ACHN (cell line): ENCODE measurements at places on chromosomes 11 and 22.

DNA sequence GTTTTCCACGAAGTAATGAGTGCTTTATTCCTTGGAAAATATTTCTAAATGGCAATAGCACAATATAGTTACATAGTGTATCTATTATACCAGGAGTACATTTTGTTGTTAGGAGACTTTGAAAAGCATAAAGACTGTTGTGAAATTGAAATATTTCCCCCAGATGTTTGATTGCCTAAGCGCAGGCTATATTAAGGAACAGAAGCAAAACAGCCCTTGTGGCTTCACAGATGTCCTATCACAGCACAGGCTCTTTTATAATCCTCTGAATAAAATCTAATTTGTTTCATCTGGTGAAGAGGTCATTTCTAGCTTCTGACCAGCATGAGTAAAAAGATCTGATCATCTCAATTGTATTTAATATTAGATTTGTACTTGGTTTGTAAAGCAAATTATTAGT is 48.2 kb downstream of the BSX start:
- DNase-seq = no peak

GRCh38 chr11:5367448-5368074 is 16.1 kb upstream of the OR51M1 start:
- no peak for DNase-seq

- no peak for DNase-seq
Measured at GRCh38 chr11:95187723-95188122, 43.3 kb downstream of the SESN3 start.

DNA sequence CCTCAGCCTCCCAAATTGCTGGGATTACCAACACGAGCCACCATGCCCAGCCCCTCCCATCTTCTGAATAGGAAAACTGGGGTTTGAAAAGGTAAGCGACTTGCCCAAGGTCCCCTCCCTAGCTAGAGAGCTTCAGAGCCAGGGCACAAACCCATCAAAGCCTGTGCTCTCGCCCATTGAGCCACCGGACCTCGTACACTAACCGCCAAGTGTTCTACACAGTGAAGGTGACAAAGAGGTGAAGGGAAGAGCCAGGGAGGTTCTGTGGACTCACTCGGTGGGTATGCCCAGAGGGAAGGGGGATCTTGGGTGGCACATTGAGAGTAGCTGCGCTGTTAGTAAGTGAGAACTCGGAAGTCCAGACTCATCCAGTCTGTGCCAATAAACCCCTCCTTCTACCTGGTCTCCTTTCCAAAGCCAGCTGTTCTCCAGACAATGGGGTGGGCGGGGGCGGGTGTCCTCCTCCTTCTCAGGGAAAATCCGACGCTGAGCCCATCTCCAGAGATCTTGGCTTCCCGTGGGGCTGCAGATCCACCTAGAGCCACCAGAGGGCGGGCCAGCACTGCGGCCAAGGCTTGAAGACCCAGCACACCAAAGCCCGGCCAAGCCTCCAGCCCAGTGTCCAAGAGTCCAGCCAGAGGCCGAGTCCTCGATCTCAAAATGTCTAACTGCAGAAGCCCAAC is 3.2 kb upstream of the RTN4RL2 start:
- DNase-seq = peak; percentile 78

DNA sequence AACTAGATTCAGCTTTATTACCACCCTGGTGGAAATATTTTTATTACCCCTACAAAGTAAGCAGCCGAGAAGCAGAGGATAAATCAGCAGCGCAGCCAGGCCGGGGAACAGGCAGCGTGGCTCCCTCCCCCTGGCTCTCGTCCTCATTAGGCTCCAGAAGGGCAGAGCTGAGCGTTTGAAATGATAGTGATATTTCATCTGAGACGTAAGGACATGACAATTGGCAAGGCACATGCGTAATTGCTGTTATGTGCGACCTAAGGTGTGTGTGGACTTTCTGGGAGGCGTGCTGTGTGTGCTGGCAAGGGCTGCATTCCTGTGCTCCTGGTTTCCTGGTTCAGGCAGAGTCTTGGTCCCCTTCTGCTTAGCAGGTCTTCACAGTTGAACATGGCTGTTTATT is 247.8 kb downstream of the TBC1D22A start:
- no peak for DNase-seq

- no peak for DNase-seq
Measured at GRCh38 chr11:50037251-50037650, 4.6 kb downstream of the OR4C45 start.

- DNase-seq = no peak
Measured at GRCh38 chr22:36010090-36010489, 18.5 kb downstream of the RBFOX2 start.

DNA sequence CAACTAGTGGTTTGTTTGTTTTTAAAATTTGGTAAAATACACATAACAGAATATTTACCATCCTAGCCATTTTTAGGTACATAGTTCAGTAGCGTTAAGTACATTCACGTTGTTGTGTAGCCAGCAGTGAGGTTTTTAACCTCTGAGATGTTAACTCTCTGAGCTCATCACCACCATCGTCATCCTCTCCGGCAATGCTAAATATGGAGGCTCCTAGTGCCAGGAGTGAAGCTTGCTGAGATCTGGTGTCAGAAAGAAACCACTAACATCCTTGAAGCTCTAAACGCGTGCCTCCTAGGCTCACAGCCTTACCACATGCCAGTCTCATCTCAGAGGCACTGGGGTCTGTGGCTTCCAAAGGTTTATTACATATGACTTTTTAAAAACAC is 330.2 kb upstream of the B3GAT1 start:
- DNase-seq = no peak

DNA sequence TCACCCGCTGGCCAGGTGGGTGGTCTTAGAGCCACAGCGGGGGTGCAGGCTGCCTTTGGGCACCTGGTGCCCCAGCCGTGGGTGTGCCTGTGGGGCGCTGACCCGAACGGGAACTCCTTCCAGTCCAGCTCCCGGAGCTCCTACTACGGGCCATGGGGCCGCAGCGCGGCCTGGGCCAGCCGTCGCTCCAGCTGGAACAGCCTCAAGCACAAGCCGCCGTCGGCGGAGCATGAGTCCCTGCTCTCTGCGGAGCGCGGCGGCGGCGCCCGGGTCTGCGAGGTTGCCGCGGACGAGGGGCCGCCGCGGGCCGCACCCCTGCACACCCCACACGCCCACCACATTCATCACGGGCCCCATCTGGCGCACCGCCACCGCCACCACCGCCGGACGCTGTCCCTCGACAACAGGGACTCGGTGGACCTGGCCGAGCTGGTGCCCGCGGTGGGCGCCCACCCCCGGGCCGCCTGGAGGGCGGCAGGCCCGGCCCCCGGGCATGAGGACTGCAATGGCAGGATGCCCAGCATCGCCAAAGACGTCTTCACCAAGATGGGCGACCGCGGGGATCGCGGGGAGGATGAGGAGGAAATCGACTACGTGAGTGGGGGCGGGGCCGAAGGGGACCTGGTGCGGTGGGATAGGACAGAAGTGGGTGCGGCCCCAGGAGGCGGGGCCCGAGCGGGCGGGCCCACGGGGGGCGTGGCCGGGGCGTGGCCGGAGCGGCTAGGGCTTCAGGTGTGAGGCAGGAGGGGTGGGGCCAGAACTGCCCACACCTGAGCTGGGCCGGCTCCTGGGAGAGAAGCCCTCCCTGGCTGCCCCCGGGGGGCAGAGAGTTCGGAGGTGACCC is 91.5 kb downstream of the CACNA1I start:
- no peak for DNase-seq

DNA sequence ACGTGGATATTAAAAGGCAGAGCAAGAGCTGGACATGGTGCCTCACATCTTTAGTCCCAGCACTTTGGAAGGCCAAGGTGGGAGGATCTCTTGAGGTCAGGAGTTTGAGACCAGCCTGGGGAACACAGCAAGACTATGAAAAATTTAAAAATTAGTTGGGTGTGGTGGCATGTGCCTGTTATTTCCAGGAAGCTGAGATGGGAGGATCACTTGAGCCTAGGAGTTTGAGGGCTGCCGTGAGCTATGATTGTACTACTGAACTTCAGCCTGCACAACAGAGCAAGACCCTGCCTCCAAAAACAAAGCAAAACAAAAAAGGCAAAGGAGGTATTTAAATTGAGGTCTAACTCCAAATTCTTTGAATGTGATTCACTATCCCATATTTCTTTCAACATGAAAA is 23.5 kb downstream of the RDX start:
- no peak for DNase-seq

DNA sequence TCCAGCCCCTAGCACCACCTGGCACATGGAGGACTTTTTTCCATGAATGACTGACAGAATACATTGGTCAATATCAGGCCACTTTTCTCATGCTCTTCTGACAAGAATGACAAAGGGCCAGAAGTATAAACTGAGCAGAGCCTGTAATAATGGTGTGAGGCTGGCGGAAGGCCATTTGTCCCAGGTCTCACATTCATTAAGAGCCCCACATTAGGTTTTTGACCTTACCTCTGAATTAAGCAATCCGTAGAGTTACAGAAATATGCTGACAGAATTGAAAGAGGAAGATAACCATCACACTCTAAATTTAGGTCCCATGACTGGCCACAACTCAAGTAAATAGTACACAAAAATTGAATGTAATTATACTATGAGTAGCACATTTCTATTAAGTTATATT is 55.2 kb downstream of the SYT9 start:
- DNase-seq = no peak

DNA sequence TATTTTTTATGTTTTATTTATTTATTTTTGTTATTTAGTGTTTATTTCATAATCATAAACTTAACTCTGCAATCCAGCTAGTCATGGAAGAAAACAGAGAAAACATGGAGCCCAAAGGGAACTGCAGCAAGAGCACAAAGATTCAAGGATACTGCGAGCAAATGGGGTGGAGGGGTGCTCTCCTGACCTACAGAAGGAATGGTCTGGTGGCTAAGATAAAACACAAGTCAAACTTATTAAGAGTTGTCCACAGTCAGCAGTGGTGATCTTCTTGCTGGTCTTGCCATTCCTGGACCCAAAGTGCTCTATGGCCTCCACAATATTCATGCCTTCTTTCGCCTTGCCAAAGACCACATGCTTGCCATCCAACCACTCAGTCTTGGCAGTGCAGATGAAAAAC is 36.7 kb downstream of the STIM1 start:
- no peak for DNase-seq

- peak; percentile 41 for DNase-seq
Measured at GRCh38 chr11:3021125-3021524, 29.0 kb upstream of the NAP1L4 start.

- no peak for DNase-seq
Measured at GRCh38 chr11:33222052-33222750, 35.0 kb upstream of the HIPK3 start.

DNA sequence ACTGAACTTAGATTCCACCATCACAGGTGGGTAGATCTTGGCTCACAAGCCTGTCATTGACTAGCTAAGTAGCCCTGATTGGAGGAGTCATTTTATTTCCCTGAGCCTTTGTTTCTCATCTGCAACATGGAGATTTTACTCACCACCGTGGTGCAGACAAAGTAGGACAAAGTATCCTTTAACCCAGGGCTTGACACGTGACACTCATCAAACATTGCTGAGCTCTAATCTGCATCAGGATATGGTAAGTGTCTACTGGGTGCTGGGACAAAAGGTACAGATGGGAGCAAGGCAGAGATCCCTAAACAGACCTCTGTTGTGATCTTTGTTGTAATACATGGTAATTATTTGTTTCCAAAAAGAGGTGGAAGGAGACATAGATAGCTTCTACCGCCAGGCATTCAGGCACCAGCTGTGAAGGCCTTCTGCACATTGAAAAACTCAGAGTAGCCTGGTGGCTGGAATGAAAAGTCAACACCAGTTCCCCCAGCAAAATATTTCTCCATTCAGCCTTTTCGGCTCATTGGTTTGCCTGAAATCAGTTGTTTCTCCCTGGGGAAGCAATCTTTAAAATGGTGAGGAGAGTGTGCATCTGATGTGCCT is 18.3 kb upstream of the MICAL2 start:
- no peak for DNase-seq

GRCh38 chr11:1450949-1451710 is 35.4 kb downstream of the MOB2 start:
- peak; percentile 3 for DNase-seq

- DNase-seq = no peak
Measured at GRCh38 chr11:115982666-115983065, 478.5 kb upstream of the CADM1 start.

DNA sequence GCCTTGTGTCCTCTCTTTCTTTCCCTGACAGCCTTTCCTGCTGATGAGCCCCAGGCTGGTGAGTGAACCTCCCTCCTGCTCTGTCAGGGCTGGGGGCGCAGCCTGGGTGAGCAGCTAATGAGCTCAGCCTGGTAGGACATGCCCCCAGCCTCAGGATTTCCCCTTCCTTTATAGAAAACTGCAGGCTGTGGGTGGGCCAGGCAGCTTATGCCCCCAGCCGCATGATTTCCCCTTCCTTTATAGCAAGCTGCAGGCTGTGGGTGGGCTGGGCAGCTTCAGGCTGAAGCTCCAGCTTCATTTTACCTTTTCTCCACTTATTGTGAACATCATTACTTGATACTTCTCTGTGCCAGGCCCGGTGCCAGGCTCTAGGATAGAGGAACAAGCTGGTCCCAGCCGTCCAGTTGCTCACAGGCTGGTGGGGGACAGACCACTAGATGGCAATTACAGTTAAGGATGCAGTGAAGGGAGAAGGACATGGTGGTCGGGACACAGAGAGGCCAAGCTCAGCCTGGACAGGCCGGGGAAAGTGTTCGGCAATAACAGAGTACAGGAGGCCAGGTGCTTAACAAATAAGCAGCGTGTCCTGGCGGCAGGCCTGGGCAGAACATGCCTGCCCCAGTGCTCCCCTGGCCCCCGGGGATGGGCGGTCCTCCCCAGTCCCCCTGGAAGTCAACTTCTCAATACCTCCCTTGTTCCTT is 5.3 kb downstream of the LGALS12 start:
- no peak for DNase-seq

DNA sequence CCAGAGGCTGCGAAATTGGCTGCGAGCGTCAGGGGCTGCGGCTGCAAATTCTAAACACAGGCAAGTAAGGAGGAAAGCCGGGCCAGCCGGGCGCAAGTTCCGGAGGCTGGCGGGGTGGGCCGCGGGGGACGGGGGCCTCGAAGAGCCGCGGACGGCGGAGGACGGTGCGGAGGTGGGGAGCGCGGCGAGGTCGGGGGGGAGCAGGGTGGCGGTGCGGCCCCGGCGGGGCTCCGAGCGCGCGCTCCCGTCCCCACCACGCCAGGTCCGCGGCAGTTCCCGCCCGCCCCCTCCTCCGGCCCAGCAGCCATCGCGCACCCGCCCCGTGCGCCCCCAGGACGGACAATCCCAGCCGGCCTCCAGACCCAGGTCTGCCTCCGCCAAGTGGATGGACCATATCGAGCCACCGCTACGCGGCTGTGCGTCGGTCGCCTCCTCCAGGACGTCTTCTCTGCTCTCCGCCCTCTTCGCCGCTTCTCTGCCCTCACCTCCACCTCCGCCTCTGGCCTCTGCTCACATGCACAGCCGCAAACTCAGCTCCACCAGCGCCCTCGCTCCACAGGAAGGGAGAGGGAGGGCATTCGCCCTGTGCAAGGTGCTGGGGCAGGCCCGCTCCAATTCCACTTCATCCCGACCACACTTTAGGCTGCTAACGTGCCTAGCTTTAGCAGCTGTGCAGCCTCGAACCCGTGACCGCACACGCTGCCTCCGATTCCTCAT is 7.2 kb downstream of the ELFN2 start:
- DNase-seq = no peak

GRCh38 chr11:121012091-121012490 is 11.8 kb upstream of the TBCEL start:
- DNase-seq = no peak

- DNase-seq = no peak
Measured at GRCh38 chr22:45199723-45200122, 36.0 kb downstream of the NUP50 start.
